ENCODE measurements at places on chromosomes 5 and 9.

DNA sequence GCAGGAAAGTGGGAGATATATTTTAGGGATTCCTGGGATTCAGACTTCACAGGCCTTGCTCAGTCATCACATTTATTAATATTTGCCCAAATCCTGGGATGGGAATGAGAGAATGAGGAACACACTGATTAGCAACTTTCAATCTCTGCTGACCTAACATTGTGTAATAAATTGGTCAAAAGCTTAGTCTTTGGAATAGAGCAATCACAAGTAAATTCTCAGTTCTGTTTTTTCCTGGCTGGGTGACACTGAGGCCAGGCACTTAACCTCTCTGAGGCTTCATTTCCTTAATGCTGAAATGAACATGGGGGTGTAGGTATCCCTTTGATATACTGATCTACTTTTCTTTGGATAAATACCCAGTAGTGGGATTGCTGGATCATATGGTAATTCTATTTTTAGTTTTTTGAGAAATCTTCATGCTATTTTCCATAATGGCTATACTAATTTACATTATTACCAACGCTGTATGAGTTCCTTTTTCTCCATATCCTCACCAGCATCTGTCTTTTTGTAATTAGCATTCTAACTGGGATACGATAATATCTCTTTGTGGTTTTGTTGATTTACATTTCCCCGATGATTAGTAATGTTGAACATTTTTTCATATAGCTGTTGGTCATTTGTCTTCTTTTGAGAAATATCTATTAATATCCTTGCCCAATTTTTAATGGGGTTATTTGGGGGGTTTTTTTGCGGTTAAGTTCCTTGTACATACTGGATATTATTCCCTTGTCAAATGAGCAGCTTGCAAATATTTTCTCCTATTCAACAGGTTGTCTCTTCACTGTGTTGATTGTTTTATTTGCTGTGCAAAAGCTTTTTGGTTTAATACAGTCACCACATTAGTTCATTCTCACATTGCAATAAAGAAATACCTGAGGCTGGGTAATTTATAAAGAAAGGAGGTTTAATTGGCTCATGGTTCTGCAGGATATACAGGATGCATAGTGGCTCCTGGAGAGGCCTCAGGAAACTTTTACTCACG, 36.8 kb upstream of the NIPBL start:
- no peak for DNase-seq

DNA sequence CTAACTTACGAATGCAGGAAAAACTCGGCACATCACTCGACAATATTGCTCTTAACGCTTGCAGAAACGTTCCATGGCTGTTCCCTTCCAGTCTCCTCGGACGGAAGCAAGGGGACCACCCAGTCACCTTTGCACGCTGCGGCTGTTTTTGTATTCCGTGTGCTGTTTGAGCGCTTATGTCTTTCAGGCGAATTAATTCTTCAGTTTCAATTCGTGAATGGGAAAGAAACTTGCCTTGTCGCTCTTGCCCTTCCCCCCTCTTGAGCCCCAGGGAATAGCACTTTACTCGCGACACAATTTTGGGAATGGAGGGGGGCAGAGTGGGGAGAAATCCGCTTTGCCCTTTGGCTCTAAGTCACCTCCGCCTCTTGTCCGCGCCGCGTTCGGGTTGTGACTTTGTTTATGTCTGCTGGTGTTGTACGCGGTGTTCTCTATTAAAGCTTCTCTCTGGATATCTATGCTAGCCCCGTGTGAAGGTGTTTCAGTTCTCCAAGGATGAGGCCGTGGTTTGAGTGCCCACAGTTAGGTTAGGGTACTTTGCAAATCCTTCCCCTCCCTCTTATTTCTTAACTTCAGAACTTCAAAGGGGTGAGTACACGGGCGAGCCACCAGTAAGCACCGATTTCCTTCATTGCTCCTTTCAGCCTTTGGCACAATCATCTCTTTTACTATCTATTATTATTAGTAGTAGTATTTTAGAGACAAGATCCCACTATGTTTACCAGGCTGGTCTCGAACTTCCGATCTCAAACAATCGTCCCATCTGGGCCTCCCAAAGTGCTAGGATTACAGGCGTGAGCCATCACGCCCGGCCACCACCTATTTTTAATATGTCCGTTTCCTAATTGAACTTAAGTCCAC, 2.7 kb downstream of the FOXB2 start:
- DNase-seq, result no peak

DNA sequence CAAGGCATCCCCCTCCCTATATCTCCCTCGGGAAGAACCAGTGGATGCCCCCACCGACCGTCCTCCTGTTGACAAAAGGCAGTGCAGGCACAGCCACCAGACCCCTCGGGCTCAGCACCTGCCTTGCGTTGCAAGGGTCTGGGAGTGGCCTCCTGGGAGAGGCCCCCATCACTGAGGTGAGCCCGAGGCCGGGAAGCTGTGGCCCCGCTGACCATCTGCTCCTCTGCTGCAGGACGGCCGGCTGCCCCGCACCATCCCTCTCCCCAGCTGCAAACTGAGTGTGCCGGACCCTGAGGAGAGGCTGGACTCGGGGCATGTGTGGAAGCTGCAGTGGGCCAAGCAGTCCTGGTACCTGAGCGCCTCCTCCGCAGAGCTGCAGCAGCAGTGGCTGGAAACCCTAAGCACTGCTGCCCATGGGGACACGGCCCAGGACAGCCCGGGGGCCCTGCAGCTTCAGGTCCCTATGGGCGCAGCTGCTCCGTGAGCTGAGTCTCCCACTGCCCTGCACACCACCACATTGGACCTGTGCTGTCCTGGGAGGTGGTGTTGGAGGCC, 23.3 kb upstream of the SUSD3 start:
- no peak for DNase-seq

DNA sequence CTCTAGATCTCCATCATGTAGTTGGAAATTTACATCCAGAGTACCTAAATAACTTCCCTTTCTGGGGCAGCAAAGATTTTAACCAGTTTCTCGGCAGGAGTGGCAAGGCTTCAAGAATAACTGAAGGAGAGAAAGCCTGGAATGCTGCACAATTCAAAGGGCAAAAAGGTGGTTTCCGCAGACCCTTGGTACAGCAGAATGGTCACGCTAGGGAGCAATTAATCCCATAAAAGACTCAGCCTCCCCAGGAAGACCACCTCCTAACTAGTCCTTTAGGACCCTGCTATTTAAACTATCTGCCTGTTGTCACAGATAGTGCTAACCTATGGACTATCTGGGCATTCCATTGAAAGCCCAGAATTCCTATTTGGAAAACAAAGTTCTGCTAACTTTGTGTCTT, 3.6 kb downstream of the HTR1A start:
- DNase-seq, result no peak

- no peak for DNase-seq
These were observed 48.9 kb downstream of the SEMA6A start for GRCh38 chr5:116525674-116526073.

DNA sequence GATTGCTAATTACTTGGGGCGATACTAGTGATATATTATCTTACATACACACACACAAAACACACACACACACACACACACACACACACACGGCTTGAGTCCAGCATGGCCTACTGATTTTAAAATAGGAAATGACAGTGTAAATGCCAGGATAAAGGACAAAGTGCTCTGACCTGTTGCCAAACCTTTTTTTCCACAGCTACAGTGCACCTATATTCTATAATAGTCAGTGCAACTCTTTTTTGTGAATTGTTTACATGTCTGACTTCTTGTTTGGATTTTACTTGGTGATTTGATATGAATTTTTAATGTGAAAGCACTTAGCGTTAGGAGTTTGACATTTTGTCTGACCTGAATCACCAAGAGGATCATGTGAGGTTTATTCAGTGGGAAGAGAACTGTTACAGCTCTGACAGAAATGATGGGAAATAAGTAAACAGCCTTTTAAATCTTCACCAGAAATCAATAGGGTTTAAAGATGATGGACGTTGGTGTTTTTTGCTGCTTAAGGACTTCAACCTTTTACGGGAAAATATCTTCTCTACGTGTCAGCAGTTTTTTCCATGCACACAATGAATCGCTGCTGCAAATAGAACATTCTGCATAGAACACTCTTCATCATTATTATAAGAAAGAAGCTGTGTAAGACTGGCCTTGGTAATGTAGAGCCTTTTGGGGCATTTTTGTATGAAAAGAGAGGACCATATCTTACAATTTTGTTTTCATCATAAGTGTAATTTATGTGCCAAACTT, 218.5 kb downstream of the RANBP17 start:
- no peak for DNase-seq

DNA sequence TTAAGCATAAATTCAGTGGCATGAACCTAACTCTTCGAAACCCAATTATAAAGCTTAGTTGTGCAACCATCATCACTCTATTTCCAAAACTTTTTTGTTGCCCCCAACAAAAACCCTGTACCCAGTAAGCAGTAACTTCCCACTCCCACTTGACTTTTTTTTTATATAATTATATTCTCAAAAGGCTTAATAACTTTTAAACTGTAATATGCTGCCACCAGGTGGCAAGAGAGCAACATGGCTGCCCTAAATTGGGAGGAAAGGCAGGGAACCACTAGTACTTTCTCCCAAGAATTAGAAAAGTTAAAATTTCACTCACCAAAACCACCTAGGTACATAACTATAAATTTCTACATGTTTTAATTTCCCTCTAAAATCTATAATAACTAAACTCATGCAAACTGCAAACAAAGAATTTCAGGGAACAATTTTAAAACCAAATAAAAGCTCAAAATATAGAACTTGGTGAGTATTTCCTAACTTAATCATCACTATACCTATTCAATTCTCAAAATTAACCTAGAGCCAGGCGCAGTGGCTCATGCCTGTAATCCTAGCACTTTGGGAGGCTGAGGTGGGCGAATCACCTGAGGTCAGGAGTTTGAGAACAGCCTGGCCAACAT, 50.2 kb upstream of the RNF38 start:
- DNase-seq, result peak; percentile 31

DNA sequence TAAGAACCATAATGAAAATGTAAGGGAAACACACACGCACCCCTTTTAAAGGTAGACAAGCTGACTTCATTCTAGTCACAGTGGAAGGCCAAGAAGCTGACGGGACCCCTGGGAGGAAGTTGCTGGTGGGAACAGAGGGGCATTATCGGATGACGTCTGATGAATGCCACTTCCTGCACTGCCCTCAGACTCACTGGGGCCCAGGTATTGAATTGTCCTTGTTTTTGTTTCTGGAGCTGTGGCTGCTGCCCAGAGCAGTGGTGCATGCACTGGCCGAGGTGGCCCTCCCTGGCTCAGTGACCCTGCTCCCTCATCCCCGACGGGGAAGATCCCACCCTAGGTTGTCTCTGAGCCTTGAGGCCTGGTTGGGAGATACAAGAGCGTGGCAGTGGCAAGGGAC, 15.3 kb upstream of the RPL26L1 start:
- DNase-seq, result no peak

DNA sequence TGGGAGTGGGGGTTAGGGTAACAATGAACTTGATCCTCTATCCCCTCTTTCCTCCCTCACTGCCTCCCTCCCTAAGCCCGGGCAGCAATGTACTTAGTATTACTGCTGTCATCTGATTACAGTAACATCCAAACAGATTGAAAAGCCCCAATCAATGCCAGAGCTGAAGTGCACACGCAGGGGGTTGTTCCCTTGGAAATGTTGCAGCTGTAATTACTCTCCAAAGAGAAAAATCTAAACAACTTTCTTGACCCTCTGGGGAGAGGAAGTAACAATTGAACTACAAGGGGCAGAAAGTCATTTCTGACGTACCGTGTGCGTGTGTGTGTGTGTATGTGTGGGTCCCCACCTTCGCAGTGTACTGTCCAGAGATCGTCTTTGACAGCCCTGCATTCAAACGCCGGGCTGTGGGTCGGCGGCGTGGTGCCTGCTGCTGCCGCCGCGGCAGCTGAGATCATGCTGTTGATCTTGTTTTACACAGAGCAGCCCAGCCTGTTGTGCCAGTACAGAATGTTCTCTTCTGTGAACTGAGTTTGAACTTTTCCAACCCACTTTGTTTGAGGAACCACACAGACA, 66.0 kb upstream of the KLF9 start:
- DNase-seq, result peak; percentile 91

GRCh38 chr5:9545992-9546851, at the start of gene SEMA5A:
SEMA5A (minus strand) TSS chr5:9546075; CDS start chr5:9379946, 166,129 bp downstream.
- peak; percentile 1 for DNase-seq

GRCh38 chr5:91194824-91195381, 188.2 kb downstream of the ARRDC3 start:
- DNase-seq, result peak; percentile 86

DNA sequence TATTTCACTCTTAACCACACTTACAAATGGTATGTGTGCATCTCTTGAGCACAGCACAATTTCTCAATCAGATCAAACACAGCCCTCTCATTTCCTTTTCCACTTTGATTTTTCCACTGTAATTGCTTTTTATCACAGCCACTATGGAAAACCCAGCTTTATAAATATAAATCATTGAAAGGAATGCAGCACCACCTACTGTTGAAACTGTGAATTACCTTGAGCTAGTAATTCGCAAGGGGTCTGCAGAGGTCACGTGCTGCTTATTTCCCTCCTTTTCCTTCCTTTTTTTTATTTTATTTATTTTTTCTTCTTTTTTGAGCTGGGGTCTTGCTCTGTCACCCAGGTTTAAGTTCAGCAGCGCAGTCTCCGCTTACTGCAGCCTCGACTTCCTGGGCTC, 76.9 kb downstream of the CDH6 start:
- DNase-seq, result peak; percentile 21

DNA sequence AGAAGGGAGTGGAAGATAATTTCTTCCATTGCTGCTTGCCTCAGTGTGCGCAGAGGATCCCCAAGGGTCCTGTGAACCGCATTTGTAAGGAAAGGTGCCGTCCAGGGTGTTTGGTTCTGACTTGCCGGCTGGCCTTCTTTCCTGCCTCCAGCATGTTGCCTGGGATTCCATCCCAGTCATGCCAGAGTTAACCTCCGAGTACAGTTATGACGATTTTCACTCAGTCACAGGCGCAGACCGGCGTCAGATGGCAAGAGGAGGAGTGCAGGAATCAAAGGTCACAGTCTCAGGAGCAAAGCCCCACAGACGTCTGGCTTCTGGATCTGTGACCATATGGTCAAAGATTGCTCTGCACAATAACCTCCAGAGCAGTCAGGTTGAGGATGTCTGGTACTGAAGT, 5.9 kb upstream of the GADD45G start:
- DNase-seq, result no peak

All from NCI-H1092 treated with DMSO at 0.1 percent for 48 hours (cell line).